ENCODE measurements at places on chromosomes 11 and 22. TPM values are rescaled to one million over a fixed set of nuclear protein-coding genes. Genes with fewer than 3 reads are reported as not detected.

C22orf42 gene
- not detected for total RNA-seq

TRIM29 gene
- total RNA-seq = 16.8 TPM

AMBRA1 gene
- total RNA-seq = 10.5 TPM

PGR gene
- not detected for total RNA-seq

DDX17 gene
- total RNA-seq = 86.7 TPM

C11orf65 gene
- 0.36 TPM for total RNA-seq

WBP2NL gene
- not detected for total RNA-seq

SMTNL1 gene
- total RNA-seq = not detected

SLC1A2 gene
- total RNA-seq = 0.32 TPM

RTN4RL2 gene
- total RNA-seq = 99.8 TPM

TNNT3 gene
- not detected for total RNA-seq

FCHSD2 gene
- 8.7 TPM for total RNA-seq

CCND1 gene
- total RNA-seq = 221 TPM

XKR3 gene
- total RNA-seq = not detected

UNC93B1 gene
- 89.7 TPM for total RNA-seq

DGCR6 gene
- total RNA-seq = 0.97 TPM

SEPTIN3 gene
- total RNA-seq = 1.3 TPM

TREH gene
- not detected for total RNA-seq

ZNRD2 gene
- 80.8 TPM for total RNA-seq

TMX2 gene
- total RNA-seq = 167 TPM

SLC22A6 gene
- not detected for total RNA-seq

IFITM10 gene
- 1.6 TPM for total RNA-seq

MMP11 gene
- total RNA-seq = 0.32 TPM

HEPN1 gene
- not detected for total RNA-seq

GRIK4 gene
- not detected for total RNA-seq

KLHL35 gene
- 1.3 TPM for total RNA-seq

IRAG1 gene
- total RNA-seq = not detected

CCDC15 gene
- total RNA-seq = 0.71 TPM

OAF gene
- 7.2 TPM for total RNA-seq

GLB1L2 gene
- 2.3 TPM for total RNA-seq

NRXN2 gene
- total RNA-seq = 0.87 TPM

SHANK3 gene
- 1.9 TPM for total RNA-seq

OR5D14 gene
- total RNA-seq = not detected

DBX1 gene
- total RNA-seq = not detected

MRGPRX4 gene
- total RNA-seq = not detected

KCNJ5 gene
- total RNA-seq = 0.12 TPM

BBOX1 gene
- total RNA-seq = not detected

SLC17A6 gene
- not detected for total RNA-seq

KCNQ1 gene
- total RNA-seq = 0.74 TPM

ISX gene
- not detected for total RNA-seq

CATSPERZ gene
- 2.3 TPM for total RNA-seq

MCAM gene
- 11.3 TPM for total RNA-seq

OR2AT4 gene
- total RNA-seq = not detected

TCIRG1 gene
- 188 TPM for total RNA-seq

DERL3 gene
- 0.68 TPM for total RNA-seq
